ENCODE measurements at places on chromosomes 6 and 20.

DNA sequence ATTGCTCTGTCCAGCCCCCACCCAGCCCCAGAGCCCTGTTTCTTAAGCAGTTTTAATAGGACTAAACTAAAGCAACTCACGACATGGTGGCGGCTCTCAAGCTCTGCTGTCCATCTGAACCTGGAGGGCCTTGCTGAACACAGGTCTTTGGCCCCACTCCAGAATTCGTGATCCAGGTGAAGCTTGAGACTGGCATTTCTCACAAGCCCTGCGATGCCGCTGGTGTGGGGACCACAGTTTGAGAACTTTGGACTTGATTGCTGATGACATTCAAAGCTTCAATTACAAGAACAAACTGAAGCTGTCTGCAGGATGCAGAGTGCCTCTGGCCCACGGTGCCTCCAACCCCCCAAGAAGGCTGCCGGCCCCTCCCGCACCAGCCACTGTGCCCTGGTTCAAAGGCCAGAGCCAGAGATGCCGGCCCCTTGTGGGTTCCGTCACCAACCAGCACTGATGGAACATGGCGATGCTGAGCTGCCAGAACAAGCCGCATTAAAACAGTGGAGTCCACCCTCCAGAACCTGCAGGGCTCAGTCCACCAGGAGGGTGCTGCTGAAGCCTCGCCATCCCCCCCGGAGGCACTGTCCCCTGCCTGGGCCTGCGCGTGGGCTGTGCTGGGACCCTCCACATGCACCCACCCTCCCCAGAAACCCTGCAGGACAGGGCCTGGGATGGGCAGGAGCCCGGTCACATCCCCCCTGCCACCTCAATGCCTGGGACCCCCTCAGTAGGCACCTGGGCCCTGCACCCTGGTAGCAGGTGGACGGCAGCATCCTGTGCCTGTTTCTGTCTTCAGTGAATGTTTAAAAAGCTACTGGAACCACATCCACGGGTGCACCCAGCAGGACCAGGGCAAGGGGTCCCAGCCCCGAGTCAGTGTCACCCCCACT is 101.1 kb downstream of the PSMB1 start:
- DNase-seq: no peak

GRCh38 chr20:14717134-14717999 is 380.0 kb upstream of the FLRT3 start:
- DNase-seq: no peak

GRCh38 chr6:161168281-161168891 is 105.5 kb downstream of the AGPAT4 start:
- DNase-seq: no peak

- DNase-seq: no peak
These were observed 16.9 kb downstream of the ILRUN start for GRCh38 chr6:34679552-34680253.

DNA sequence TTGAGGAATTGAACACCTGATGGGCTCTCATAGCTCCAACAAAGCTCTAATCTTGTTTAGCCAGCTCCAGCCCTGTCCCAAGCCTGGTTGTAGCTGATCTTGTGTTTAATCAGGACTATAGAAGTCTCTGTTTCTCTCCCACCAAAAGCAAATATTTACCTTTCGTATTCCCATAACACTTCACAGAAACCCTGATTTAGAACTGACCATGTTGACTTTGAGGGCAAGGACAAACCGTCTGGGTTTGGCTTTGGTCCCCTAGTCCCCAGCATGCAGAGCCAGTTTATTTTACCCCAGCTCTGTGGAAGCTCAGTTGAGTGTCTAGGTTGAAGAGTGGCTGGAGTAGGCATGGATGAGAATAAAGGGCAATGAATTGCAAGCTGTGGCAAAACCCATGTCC is 18.0 kb upstream of the SIM1 start:
- no peak for DNase-seq

GRCh38 chr6:13760307-13761304 is 49.0 kb upstream of the RANBP9 start:
- no peak for DNase-seq

- no peak for DNase-seq
These were observed 34.4 kb downstream of the HUS1B start for GRCh38 chr6:622462-622861.

GRCh38 chr6:15200087-15200486 is 45.8 kb upstream of the JARID2 start:
- DNase-seq: no peak

GRCh38 chr6:100685747-100686146 is 195.4 kb downstream of the ASCC3 start:
- no peak for DNase-seq

- DNase-seq: no peak
These were observed 71.7 kb downstream of the B4GALT5 start for GRCh38 chr20:49641683-49642656.
